Fibroblast of the aortic adventitia (primary cell): ENCODE measurements at places on chromosomes 2 and 18.
A peak's percentile ranks its signal among the peaks of the same experiment; 100 is the strongest.

DNA sequence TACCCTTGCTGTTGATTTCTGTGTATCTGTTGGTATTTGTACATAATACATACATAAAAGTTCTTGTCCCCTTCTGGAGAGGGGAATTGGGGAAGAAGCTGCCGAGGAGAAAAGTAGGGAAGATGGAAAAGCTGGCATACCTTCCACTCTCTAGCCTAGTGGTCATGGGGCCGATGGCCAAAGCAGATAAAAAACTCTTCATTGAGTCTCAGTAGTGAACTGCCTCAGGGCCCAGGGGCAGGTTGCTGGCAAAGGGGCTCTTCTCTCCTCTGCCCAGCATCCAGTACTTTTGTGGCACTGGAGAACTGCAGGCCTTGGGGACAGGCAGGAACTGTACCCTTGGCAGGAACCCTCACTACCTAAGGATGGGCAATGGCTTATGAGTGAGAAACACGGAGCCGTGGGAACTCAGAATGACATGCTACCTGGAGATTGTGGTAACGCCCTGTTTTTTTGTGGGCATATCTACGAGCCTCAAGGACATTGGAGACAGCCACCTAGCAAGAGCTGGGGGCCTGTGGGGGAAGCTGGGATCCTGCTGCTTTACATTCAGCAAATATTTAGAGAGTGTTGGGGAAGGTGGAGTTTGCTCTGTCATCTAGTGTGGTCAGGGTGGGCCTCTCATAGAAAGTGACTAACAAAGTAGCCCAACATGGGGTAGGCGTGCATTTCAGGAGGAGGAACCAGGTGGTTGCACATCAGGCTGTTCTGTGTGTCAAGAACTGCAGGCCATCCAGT is 22.6 kb upstream of the ITGB6 start:
- no peak for DNase-seq

- DNase-seq, result no peak
Measured at GRCh38 chr2:45713136-45713535, 61.7 kb downstream of the PRKCE start.

- DNase-seq, result no peak
Measured at GRCh38 chr2:157758586-157758985, 117.5 kb downstream of the ACVR1 start.

GRCh38 chr2:186559848-186560247 is 30.0 kb upstream of the ITGAV start:
- no peak for DNase-seq

GRCh38 chr2:107804608-107805498 is 21.8 kb upstream of the RGPD4 start:
- no peak for DNase-seq

GRCh38 chr2:173590276-173590861 is 235.7 kb downstream of the CDCA7 start:
- DNase-seq, result peak; percentile 95

DNA sequence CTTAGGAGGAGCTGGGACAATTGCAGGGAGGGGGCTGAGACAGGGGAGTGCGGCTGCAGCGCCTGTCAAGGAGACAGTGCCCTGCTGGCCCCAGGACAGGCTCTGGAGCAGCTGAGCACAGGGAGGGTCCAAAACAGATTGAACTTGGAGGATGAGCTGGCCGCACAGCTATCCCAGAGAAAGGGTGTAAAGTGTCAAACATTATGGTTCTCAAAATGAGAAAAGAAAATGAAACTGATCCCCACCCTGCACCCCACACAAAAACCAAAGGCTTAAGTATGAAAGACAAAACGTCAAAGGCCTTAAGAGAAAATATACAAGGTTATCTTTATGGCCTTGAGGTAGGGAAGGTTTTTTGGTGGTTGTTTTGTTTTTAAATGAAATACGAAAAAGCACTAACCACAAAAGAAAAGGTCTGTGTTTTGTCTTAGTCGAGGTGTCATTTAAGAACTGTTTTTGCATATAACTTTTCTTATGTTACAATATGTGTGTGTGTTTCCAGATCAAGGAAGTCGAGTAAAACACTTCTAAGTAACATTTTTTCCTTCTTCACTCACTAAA is 111.8 kb downstream of the HDAC4 start:
- peak; percentile 57 for DNase-seq

- DNase-seq, result no peak
Measured at GRCh38 chr2:10476723-10477442, 28.8 kb upstream of the ODC1 start.

- peak; percentile 0 for DNase-seq
Measured at GRCh38 chr2:126543081-126543480, 112.9 kb upstream of the GYPC start.

DNA sequence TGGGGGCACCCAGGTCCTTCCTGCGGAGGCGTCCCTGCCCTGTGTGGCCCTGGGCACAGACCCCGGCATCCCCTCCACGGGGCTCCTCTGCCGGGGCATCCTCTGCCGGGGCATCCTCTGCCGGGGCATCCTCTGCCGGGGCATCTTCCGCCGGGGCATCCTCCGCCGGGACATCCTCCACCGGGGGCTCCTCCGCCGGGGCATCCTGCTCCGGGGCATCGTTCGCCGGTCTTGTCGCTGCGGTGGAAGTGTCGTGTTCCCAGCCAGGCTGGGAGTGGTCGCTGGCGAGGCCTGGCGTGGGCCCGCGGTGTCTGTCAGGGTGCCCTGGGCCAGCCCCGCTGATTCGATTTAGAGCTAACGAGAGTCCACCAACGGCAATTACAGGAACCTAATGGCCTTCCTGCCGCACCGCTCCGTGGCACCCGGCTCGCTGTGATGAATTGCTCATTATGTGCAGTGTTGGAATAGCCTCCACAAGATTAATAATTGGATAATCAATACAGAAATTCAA is 115.1 kb downstream of the NFATC1 start:
- DNase-seq, result no peak

DNA sequence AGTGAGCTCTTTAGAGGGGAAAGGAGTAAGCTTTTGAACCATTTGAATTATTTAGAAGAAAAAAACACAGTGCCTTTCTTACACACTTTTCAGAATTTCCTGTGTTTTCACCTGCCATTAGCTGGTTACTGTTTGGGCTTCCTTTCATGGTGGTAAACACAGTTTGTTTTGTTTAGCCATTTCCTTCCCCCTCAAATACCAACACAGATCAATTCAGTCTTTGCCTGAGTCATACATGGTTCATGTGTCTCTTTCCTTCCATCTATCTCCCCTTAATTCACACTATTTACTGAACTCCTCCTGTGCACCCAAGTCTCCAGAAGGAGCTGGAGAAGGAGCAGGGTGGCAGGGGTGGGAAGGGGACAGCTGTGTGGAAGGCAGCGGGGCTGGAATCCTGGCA is 45.0 kb downstream of the TCF7L1 start:
- no peak for DNase-seq

DNA sequence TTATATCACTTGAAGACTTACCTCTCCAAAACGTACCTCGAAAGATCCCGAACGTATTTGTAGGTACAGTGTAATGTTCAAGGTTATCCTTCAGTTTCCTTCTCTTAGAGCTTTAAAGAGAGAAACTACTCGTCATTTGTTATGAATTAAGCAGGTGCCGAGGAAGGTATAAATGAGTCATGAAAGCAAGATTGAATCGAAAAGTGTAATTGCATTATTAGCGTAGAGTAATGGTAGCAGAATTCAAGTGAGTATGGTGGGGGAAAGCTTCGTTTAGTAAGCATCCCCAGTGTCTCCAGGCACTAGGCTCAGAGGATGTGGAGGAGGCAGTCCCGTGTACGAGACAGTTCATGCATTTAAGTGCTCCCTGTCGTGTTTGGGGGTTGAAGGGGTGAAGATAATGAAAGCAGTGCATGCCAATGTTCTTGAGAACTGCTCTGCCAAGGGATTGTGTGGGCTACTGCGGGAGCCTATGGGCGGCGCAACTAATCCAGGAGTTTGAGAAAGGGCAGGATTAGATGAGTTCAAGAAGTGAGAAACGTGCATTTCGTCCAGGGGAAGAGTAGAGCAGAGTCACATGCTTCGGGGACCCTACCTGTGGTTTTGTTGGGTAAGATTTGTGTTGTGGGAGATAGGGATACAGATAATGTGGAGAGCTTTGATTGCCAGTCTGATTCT is 858 bp downstream of the POLR1B start:
- DNase-seq, result peak; percentile 10

GRCh38 chr2:63851691-63852311 is 10.1 kb downstream of the UGP2 start:
- no peak for DNase-seq

DNA sequence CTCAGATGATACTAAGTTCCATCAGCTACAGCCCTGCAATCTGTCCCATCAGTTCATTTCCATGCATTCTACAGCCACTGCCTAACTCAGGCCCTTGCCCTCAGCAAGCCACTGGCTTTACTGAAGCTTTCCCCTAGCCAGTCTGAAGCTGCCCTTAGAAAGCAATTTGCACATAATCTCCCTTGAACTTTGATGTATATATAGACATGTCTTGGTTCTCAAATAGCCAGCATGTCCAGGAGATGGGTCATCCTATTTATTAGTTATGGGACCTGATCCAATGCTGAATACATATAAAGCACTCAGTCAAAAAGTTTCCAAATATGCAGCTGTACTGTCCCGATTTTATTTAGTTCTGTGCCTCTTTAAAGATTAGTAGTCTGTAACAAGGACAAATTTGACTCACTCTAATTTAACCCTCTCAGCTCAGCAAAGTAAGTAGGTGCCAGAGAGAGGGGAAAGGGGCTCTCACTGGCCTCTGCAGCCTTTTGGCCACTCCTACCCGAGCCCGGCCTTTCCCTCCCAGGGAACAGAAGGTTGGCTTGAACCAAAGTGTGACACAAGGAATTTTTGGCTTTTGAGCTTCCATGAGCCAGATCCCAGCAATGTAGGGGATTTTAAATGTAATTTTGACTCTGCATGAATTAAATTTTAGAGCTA is 70.7 kb downstream of the CCDC93 start:
- no peak for DNase-seq

GRCh38 chr2:161427664-161428587 is 11.8 kb downstream of the TBR1 start:
- no peak for DNase-seq

DNA sequence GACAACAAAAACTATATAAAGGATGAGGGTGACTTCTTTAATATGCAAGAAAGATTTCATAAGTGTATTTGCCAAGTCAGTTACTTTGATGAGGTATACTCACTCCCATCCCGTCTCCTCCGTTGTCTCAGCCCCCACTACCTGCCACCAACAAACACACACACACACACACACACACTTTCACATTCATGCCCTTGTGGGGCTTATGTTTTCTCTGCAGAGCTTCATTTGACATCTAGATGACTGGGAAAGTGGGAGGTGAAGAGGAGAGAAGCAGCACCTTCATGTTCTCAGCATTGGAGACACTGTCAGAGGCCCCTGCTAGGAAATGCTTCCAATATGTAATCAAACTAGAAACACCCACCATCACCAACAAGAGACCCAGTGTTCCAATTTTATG is 22.5 kb upstream of the TXNDC2 start:
- DNase-seq, result no peak

DNA sequence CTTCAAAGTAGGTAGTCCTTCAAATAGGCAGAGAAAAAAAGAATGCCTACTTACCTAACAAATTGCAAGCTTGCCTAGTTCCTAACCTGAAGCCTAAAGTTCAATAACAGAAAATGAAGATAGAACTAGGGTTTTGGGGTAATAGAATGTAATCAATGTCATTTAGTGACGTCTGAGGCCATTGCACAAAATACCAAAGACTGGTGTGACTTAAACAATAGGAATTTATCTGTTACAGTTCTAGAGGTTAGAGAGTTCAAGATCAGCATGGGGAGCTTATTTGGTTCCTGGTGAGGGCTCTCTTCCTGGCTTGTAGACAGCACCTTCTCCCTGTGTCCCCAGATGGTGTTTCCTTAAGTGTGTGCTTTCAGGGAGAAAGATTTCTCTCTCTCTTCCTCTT is 4.7 kb upstream of the NPC1 start:
- DNase-seq, result peak; percentile 47

GRCh38 chr2:28620291-28620793 is 124.5 kb downstream of the PLB1 start:
- DNase-seq, result no peak

DNA sequence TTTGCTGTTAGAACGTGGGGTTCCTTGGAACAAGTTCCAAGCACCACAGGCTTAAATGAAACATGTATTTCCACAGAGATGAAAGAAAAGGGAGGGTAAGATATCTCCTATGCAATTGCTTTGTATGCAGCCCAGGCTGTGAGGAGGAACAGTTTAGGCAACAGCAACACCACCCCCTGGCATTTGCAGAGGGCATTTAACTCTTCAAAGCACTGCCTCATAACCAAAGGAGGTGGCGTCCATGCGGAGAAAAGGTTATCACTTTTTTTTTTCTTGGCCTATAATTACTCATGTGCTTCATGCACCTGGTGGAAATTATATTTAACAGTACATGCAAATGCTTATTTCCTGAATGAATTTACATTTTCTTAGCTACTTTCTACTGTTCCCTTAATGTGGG is 286.0 kb downstream of the LPIN1 start:
- no peak for DNase-seq
